ENCODE measurements at places on chromosomes 5 and 9. TPM values are rescaled to one million over a fixed set of nuclear protein-coding genes. Genes with fewer than 3 reads are reported as not detected.

The TYRP1 gene
- not detected for total RNA-seq

The JADE2 gene
- 30.4 TPM for total RNA-seq

The DOCK8 gene
- total RNA-seq: 0.08 TPM

The GFI1B gene
- total RNA-seq: not detected

The OLFM1 gene
- total RNA-seq: not detected

The TMEM174 gene
- total RNA-seq: not detected

The CD72 gene
- 0.11 TPM for total RNA-seq

The TOR1B gene
- 29.1 TPM for total RNA-seq

Data from hair follicular keratinocyte (primary cell).